ENCODE measurements at places on chromosomes 12 and 14. TPM values are rescaled to one million over a fixed set of nuclear protein-coding genes. Genes with fewer than 3 reads are reported as not detected.

The TEDC1 gene
- total RNA-seq = 38.5 TPM

The BMP4 gene
- total RNA-seq = 3.3 TPM

The LMO3 gene
- not detected for total RNA-seq

The IKZF4 gene
- total RNA-seq = 3.4 TPM

The CD163L1 gene
- 0.53 TPM for total RNA-seq

The TMCC3 gene
- 1.1 TPM for total RNA-seq

The TAS2R14 gene
- total RNA-seq = 0.38 TPM

The STYK1 gene
- 0.55 TPM for total RNA-seq

The A2M gene
- 0.57 TPM for total RNA-seq

The SLCO1B1 gene
- total RNA-seq = 0.42 TPM

The KRT2 gene
- total RNA-seq = not detected

The SARNP gene
- 101 TPM for total RNA-seq

The COCH gene
- total RNA-seq = 24.8 TPM

The TSPAN8 gene
- 0.67 TPM for total RNA-seq

The GNG2 gene
- total RNA-seq = 1.8 TPM

The ATL1 gene
- total RNA-seq = 4.2 TPM

The KRT83 gene
- total RNA-seq = 2.5 TPM

The NID2 gene
- total RNA-seq = 19.2 TPM

The EFS gene
- total RNA-seq = not detected

The ESPL1 gene
- 22.5 TPM for total RNA-seq

The LHX5 gene
- not detected for total RNA-seq

The RCOR1 gene
- total RNA-seq = 26.2 TPM

The ZC3H14 gene
- total RNA-seq = 65.4 TPM

The P2RX7 gene
- total RNA-seq = not detected

The CFAP54 gene
- total RNA-seq = 0.91 TPM

The HCAR2 gene
- total RNA-seq = 0.11 TPM

The GUCY2C gene
- total RNA-seq = not detected

The PMCH gene
- not detected for total RNA-seq

The CPNE6 gene
- total RNA-seq = not detected

The RDH12 gene
- total RNA-seq = not detected

The CABP1 gene
- not detected for total RNA-seq

The COL2A1 gene
- total RNA-seq = not detected

The TAS2R42 gene
- total RNA-seq = not detected

The RASSF8 gene
- 9.8 TPM for total RNA-seq

The DHH gene
- not detected for total RNA-seq

The PABPN1 gene
- total RNA-seq = 159 TPM

The RABGGTA gene
- 18.4 TPM for total RNA-seq

The ARID2 gene
- 8.8 TPM for total RNA-seq

The NEK9 gene
- total RNA-seq = 37.1 TPM

The FOXG1 gene
- total RNA-seq = 0.17 TPM

The NKX2-1 gene
- total RNA-seq = not detected

The LRP6 gene
- total RNA-seq = 17.8 TPM

The ERBB3 gene
- 1.3 TPM for total RNA-seq

The PLA2G1B gene
- total RNA-seq = not detected

The KSR2 gene
- 0.60 TPM for total RNA-seq

The TROAP gene
- 97.1 TPM for total RNA-seq

The SETD1B gene
- 11.6 TPM for total RNA-seq

The SMIM10L1 gene
- total RNA-seq = 8.4 TPM

The IL26 gene
- total RNA-seq = not detected

The RNF212B gene
- not detected for total RNA-seq

The LRIG3 gene
- total RNA-seq = 6.0 TPM

Data from A549 treated with RU486 at 1 μM for 4 hours (cell line).